EH (cell line): ENCODE measurements at places on chromosomes 6 and 20.

DNA sequence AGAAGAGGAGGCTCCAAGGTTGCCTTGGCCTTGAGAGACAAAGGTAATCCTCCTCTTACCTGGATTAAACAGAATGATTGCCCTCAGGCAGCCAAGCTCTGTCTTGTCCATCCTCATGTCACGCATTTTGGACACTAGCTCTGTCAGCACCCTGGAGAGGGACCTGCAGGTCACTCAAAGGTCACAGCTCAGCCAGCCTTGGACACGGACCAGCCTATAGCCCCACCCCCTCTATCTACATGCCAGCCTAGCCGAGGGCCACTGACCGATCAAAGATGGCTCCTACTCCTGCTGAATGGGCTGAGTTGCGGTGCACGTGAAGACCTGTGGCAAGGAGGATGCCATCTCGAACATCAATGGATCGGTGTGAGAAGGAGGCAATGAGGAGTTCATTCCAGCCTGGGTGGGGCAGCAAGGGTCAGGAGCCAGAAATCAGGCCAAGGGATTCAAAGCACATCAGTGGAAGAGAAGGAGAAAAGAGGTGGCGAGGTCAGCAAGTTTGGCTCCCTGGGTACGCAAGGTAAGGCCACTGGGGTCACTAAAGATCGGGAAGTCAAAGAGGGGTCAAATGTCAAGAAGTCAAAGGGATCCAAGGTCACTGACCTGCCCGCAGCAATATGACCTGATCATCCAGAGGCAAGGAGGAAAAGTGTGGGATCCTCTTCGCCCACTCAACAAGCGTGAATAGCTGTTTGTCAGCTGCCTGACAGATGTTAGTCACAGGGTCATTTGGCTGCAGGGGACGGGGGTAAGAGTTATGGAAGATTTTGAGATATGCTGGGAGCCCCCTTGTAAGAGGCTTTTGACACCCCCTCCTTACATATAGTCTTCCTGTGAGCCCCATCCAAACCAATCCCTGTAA is 3.3 kb upstream of the COL11A2 start:
- no peak for DNase-seq

- DNase-seq, result peak; percentile 63
Observed at GRCh38 chr6:101439790-101440189, 46.3 kb downstream of the GRIK2 start.

GRCh38 chr20:36528875-36529417 is 12.4 kb upstream of the MYL9 start:
- DNase-seq, result no peak

GRCh38 chr6:30067460-30068139 is 602 bp downstream of the PPP1R11 start:
- no peak for DNase-seq

GRCh38 chr20:57584768-57585461 is 24.0 kb downstream of the PCK1 start:
- no peak for DNase-seq

DNA sequence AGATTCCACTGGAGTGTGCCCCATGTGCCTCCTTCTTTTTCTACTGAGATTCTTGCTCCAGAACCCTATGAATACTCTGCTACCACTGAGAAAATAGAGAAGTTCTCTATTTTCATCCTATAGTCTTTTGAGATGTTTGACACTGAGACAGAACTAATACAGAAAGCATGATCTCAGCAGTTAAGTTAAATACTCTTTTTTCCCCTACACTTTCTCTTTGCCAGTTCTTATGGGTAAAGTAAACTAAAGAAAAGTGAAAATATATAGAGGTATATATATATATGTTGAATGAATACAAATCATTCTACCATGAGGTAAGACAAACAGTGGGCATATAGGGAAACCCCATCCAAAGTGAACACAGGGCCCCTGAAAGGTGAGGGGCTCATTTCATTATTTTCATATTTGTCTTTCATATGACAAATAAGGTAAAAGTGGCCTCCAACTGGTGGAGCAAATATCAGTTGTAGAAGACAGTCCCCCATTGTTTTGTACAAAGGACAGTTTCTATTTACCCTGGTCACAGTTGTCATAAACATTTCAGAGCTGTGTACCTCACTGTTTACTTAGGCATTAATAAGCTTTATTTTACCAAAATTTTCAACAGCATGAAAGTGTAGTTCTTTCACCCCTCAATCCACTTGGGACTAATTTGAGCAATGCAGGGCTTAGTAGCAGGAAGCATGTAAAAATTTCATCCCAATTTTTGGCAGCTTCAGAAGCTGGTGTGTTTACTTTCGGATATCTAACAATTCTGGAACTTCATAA is 188.3 kb upstream of the MARCKS start:
- DNase-seq, result no peak
